ENCODE measurements at places on chromosomes 7 and 10.

GRCh38 chr7:17401791-17402627, 103.6 kb downstream of the AHR start:
- no peak for DNase-seq

DNA sequence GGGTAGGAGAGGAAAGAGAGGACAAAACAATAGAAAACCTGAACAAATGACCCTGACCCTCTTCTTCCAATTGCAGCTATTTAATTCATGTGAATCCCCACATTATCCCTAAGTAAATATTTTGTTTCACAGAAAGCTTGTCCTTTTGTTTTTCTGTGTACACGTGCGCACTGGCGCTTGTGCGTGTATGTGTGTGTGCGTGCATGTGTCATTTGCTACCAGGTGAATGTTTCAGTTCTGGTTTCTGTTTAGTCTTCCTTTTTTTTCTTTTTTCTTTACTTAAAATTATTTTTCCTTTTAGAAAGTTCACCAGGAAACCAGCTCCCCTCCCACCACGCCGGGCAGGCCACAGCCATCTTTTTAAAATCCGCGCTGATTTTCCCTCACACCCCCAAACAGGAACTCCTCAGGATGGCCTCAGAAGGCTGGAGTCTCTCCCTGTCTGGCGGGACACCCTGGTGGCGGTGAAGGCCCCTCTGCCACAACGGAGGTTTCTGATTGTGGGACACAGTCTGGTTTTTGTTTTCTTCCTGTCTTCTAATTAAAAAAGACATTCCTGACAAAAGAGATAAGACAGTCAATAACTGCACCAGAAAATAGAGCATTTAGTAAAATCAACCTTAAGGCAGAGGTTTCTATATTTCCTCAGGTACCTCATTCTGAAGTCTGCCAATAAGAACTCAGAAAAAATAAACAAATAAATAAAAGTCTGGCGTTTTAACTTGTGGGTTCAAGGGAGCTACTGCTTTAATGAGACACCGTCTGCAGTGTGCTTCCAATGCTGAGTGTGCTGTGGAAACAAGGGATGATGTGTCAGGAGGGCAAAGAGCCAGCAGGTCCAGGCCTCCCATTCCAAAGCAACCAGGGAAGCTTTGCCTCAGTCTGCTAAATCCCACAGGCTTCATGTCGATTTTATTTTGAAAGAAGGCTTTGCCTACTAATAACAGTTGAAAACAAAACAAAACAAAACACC, 17.4 kb downstream of the IRF5 start:
- DNase-seq = peak; percentile 26

DNA sequence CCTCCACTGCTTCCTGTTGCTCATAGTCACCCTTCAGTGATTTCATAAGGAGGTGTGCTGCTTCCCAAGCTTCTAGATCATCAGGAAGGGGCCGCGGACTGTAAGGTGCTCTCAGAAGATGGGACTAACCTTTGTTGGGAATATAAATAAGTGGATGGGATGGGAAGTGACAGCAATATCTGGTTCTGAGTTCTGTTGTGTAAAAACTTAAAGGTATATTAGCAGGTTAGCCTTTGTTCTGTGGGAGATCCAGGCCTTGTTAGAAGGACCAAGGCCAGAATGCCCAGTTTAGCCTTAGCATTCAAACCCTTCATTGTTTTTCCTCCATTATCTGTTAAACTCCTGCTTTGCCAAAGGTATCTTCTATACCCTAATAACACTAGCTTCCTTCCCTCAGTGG, 12.4 kb downstream of the BUB3 start:
- no peak for DNase-seq

DNA sequence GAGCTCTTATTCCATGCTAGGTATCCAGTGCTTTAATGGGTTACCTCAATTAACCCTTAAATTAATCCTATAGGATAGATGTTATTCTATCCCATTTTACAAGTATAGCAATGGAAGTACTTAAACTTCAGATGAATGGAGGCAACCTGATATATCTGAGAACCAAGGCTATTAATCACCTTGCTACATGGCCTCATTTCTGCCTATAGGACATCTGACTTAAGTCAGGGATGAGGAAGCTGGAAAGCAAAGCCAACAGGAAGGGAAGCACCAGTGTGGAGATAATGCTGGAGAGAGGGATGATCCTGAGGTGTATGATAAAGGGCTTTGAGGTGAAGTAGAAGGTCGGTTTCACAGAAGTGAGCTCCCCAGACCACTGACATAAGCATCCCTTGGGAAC, 132.3 kb downstream of the CHN2 start:
- no peak for DNase-seq

- no peak for DNase-seq
Observed at GRCh38 chr7:36096460-36097095, 56.5 kb upstream of the EEPD1 start.

- no peak for DNase-seq
Observed at GRCh38 chr7:30968294-30968693, 4.5 kb downstream of the GHRHR start.

- DNase-seq = no peak
Observed at GRCh38 chr7:120402079-120402767, 129.2 kb downstream of the KCND2 start.

DNA sequence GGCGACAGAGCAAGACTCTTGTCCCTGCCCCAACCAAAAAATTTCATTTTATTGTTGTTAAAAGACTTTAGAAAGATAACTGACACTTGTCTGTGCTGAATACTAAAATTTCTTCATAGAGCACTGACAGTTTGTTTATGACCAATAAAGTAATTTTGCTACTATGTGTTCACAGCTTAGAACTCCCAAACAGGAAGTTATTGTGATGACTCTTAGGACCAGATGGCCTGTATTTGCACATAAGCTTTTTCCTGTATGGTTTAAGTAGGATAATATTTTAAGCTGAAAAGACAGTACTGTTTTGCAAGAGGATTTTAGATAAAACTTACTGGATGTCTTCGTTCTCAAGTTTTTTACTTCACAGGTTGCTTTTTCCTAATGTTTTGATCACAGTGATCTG, 80.7 kb downstream of the MMRN2 start:
- DNase-seq = peak; percentile 9

- no peak for DNase-seq
Observed at GRCh38 chr7:14009453-14010418, 20.3 kb upstream of the ETV1 start.

DNA sequence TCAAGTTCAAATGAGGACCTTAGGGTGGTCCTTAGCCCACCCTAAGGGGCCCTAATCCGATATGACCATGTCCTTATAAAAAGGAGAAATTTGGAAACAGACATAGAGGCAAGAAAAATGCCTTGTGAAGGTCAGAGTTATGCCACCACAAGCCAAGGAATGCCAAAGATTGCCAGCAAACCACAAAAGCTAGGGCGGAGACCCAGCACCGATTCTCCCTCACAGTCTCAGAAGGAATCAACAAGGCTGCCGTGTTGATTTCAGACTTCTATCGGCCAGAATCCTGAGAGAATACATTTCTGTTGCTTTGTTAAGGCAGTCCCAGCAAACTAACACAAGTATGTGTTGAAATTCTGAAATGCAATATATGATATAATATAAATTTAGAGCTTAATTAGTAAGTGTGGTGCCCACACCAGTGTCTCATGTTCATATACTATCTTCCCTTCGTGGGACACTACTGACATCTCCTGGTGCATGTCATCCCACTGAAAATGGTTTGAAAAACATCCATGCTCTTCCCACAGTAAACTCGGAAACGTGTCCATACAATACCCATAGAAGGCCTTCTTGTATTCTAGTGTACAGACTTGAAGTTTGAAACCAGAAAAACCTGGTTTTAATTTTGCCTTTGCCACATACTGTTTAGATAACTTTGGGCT, 349.0 kb downstream of the TNS3 start:
- DNase-seq = no peak

- no peak for DNase-seq
Observed at GRCh38 chr10:124229989-124230634, 136.7 kb upstream of the CHST15 start.

DNA sequence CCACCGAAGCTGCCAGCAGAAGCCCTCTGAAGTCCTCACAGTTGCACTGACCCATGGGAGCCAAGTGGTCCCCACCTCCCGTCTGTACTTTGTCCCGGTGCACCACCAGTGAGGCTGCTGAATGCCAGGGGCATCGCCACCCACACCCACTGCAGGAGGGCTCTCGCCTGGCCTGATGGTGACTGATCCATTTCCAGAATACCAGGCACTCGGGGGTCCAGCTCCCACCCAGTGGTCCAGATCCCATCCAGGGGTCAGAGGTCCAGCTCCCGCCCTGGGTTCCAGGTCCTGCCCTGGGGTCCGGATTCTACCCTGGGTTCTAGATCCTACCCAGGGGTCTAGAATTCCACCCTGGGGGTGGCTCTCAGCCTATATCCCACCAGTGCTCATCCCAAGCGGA, 9.1 kb upstream of the JAKMIP3 start:
- DNase-seq = no peak

DNA sequence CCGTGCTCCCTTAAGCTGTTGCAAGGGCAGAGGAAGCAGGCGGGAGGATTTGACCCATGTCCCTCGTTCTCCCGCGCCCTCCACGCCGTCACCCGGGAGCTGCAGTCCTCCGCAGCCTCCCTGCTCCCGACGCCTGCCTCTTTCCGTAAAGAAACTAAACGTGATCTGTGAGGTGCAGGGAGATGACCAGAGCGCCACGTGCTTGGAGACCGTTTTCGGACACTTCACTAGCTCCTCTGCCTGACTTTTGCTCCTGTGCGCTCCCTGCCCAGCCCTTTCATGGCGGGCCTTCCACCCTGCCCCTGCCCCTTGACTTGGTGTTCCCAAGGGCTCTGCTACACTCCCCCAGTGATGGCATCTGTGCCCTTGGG, 171.2 kb downstream of the LSM5 start:
- no peak for DNase-seq

- DNase-seq = no peak
Observed at GRCh38 chr7:125122173-125122572, 192.5 kb upstream of the POT1 start.

GRCh38 chr10:104441329-104442000, 87.8 kb downstream of the CFAP58 start:
- peak; percentile 91 for DNase-seq

DNA sequence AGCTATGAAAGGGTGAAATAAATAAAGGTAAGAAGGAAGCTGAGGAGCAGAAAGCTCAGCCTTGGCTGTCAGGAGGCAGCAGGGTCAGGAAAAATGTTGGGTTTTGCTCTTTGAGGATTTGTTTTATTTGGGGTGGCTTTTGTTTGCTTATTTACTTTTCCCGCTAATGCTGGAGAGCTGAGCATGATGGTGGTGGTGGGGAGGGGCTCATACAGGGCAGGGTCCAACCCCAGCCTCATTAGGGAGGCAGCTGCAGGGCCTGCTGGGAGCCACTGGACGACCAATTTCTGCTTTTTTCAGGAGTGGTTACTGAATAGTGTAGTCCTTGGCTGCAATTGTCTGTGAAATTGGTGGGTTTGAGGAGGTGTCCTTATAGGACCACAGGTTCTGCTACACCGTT, 36.3 kb downstream of the CCM2 start:
- no peak for DNase-seq

DNA sequence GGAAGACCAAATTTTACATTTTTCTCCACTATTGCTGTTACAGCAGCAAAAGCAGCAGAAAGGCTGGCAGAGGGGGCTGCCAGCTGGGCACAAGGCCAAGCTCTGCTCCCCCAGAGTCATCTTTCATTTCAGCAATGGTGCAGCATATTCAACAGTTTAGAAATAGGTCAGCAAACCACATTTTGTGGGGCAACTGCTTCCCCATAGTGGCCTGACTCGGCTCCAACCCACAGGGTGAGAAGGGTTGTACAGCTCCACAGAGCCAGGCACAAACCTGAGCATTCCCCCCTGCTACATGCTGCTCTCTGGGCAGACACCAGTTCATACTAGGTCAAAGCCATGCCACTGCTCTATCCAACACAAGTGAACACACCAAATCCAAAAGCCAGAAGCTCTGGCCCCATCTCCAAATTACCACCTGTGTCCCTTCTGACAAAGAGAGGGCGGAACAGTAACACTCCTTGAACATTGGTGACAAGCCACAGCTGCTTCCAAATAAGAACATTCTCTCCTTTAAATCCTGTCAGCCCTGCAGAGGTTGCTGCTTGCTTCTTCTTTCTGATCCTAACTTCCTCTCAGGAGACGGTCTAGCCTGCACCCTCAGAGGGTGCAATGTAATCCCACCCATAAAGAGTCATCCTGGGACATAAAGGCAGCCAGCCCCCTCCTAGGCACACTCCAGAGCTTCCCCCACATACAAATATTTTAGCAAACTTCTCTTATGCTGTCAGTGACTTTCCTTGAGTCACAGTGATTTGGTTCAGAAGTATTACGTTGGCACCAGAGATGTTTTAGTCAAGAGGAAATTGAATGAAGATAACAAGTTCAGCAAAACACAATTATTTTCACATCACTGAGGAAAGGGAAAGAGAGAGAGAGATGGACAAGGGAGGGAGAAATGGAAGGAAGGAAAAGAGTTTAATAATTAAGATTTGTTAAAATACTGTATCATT, 39.0 kb upstream of the SLIT1 start:
- DNase-seq = no peak

- no peak for DNase-seq
Observed at GRCh38 chr7:55470261-55470660, 102.0 kb downstream of the VOPP1 start.

GRCh38 chr10:52965938-52966401, 193.4 kb upstream of the MBL2 start:
- no peak for DNase-seq

DNA sequence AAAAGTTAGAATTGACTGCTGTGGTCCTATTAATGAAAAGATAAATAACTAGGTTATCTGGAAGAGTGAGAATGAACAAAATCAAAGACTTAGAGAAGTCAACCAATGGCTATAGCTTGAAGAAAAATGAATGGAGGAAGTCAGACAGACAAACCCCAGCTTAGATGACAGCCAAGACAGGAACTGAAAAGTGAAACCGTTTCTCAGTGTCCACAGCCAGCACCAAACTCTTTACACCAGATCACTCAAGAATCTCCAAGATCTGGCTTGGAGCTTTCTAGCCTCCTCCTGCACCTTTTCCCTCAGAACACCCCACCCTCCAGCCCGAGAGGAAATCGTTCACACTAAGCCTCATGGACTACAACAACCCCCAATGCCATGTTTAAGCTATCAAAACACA, 167.0 kb downstream of the SFMBT2 start:
- no peak for DNase-seq

GRCh38 chr10:130018265-130018664, 54.2 kb upstream of the EBF3 start:
- DNase-seq = no peak

GRCh38 chr7:105639667-105640493, 58.6 kb upstream of the EFCAB10 start:
- DNase-seq = no peak

All from BJ (cell line).